NCI-H146 (cell line): ENCODE measurements at places on chromosomes 1 and 21.

DNA sequence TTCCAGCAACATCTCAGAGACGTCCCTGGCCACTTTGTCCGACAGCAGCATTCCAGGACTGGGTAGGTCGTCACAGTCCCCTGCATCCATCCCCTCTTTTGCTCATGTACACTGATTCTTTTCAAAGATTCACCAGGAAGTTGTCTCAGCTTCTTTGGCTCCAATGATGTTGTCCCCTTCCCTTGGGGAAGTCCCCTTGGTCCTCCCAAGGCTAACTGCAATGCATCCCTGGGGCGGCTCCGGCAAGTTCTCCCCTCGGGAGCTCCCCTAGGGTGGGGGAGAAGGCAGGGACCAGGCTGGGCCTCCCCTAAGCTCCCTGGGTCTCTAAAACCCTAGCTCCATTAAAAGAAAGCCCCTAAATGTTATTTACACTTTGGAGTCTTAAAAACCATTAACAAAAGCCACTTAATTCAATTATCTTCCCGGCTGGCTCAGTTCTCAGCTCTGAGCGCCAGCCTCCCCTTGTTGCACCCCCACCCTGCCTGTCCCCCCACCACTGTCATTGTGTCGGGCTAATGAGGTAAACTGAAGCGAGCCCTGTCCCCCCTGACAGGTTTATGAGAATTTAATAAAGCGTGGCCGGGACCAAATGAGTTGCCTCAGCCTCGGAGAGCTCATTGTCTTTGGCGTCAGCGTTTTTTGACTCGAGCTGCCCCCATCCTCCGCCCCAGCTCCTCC is 25.3 kb downstream of the KNCN start:
- no peak for DNase-seq

DNA sequence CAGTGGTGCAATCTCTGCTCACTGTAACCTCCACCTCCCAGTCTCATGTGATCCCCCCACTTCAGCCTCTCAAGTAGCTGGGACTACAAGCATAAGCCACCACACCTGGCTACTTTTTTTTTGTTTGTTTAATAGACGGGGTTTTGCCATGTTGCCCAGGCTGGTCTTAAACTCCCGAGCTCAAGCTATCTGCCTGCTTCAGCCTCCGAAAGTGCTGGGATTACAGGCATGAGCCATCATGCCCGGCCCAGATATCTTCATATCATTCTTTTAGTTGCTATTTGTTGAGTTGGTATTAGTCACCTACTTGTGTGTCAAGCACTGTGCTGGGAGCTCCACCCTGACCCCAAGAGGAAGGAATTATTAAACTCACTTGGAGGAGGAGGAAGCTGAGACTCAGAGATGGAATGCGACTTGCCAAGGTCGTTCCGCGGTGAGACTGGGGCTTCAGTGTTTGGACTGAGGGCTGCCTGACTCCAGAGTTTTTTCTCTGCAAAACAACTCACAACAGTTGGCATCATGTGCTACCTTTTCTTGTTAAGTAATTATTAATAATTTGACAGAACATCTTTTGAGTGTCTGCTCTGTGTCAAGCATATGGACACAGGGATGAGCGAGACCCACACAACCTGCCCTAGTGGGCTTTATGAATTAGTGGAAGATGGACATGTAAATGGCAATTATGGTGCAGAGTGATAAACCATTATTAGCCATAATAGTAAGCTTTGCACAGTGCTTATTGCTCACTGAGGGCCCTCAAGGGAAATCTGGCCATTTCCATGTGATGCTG is 132.0 kb downstream of the FOXD2 start:
- no peak for DNase-seq

GRCh38 chr1:160706526-160707235 is 4.9 kb downstream of the CD48 start:
- no peak for DNase-seq

DNA sequence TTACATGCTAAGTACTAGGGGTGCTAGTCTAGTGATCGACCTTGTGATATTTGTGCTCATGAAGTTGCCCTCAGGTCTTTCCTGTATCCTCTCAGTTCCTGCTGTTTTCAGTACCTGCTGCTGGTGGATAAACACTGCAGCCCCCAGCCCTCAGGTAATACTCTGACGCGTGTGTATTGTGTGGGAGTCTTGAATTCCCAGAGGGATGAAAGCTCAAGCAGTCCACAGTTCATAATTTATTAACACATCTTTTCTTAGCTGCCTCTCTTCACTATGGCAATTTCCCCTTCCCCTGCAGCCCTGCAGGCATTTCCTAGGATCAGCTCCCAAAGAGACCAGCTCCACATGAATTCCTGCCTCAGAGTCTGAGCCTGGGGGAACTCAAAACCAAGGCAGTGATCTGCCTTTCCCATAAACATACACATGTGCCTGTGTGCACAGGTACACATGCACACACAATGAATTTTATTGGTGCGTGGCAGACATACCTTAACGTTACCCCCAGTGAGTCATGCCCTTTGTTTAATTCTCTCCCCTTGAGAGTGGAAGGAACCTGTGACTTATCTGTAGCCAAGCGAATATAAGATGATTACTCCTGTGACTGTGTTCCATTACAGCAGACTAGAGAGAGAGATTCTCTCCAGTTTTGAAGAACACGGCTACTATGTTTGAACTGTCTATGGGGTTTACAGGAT is 14.1 kb upstream of the HMGCS2 start:
- DNase-seq = no peak

DNA sequence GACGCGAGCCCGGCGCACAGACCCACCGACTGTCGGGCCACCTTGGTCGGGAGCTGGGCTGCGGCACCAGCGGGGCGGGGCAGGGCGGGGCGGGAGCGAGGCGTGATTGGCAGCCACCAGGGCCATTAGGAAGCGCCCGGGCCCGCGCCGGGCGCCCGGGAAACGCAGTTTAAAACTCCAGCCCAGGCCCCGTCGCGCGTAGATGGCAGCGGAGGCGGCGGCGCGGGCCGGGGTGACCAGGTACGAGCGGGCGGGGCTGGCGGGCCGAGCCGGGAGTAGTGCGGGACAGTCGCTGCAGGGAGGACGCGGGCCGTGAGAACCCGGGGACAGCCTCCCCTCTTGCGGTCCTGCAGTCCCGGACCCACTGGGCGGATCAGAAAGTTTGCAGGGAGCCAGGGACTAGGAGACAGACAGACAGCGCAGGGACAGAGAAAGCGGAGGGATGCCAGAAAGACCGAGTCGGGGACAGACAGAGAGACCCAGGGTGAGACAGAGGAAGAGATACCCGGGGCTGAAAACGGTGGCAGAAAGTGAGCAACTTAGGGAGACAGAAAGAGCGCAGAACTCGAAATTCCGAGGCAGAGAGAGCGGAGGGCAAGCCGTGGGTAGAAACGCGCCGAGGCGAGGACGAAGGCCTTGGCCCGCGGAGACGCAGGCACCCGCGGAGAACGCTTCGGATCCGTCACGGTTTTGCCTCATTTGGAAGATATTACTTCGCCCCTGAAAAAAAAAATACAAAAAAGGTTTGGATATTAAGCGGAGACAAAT is at the start of gene DMBX1:
DMBX1 (plus strand) TSS at position 199 of the 768 bp plus-strand sequence. CDS start 17,175 bp downstream, outside the sequence.
- peak; percentile 22 for DNase-seq

GRCh38 chr1:189429610-189430009 is 1048.1 kb downstream of the BRINP3 start:
- DNase-seq = peak; percentile 58

- DNase-seq = no peak
Observed at GRCh38 chr1:85597709-85598108, 17.1 kb downstream of the CCN1 start.

DNA sequence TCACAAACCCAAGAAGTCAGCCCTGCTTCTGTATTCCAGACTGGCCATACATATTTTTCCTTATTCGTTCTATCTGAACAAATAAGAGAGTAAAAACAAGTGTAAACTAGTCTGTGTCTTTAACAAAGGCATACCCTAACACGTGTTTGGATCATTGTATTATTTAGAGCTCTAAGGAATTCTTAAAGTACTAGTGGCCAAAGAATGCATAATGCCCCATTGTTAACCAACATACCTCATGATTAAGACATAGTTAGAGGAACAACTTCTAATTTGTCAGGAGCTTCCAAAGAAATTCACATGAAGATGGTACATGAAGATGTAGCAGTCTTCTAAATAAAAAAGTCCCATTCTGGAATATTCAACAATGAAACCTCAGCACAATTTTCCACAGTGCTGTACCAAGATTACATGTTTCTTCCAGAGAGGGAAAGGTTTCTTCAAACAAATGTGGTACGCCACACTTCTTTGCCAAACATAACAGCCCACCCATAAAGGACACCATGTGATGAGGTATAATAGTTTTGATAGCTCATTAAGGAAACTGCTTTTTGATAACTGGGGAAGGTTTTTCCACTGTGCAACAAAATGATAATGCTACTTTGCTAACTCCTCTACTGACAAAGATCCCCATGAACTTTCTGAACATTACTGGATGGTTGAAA is 5.0 kb downstream of the PALMD start:
- no peak for DNase-seq

DNA sequence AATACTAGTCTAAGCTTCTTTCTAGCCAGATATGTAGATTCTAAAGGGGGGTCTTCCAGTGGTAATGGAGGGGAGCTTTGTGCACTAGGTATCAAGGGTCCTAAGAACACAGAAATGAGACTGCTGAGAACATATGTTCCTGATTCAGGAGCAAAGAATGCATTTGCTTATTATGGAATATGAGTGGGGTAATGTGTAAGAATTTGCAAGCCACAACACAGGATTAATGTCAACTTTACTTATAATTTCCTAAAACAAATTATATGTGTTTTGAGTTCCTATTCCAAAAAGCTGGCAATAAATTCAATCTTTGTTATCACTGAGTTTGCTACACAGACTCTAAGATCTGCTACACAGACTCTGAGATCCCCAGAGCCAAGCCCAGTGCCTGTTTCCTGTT is 357.0 kb upstream of the PTBP2 start:
- no peak for DNase-seq
